T47D (cell line): ENCODE measurements at places on chromosomes 2 and 18.

DNA sequence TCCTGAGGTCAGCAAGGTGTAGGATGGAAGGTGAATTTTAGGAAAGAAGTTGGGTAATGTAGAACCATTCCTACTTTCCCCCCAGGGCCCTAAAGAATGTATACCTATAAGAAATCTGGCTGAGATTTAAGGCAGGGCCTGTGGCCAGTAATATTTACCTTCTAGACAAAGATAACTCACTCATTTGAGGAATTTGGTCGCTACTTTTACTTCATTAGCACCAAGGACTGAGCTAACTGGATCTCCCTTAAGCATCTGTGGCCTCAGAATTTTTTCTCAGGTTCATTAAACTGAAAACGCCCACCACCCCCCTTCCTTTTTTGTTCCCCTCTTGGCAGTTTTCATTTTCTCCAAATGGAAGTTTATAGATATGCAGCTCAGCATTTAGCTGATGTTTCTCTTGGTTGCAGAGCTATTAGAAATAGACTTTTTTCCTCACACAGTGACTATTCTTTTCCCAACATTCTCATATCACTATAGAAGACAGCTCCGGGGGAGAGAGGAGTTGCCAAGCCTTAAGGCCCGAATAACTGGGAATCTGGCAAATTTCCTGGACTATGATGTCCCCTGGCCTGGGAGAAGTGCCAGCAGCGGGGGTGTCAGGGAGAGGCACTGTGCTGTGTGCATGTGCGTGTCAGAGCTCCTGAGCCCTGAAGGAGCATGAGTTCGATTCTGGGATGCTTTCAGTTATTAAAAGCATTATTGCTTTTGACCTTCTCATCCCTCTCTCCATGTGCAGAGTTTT lies 310.9 kb downstream of the PRKCE start:
- DNase-seq = peak; percentile 57

DNA sequence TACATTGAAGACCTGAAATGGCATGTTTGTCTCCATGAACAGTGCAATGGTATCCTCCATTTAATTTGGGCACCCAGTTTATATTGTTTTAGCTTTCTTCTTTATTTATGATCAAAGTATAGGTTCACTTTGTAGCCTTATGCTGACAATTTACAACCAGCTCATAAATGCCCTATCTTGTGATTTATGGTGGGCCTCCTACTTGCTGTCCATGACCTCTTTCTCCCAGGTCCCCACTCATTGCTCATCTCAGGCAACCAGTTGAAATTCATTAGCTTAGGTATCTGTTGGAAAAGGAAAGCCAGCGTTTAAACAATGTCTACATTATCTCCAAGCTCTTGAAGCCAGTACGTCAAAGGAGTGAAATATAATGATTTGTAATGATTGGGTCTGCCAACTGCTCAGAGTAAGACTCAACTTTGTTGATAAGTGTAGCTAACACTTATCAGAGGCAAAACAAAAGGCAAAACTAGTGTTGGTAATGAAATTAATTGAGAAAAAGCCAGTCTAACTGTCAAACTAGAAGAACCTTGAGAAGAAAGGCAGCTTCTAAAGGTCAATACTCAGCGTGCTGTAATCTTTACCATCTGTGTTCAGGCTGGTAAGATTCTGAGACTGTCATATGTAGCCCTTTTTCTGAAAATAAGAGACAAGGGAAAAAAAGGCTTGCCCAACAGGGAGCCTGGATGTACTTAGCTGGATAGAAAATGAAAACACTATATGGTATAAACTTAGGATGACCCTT lies 695.9 kb downstream of the EPHA4 start:
- DNase-seq = no peak

DNA sequence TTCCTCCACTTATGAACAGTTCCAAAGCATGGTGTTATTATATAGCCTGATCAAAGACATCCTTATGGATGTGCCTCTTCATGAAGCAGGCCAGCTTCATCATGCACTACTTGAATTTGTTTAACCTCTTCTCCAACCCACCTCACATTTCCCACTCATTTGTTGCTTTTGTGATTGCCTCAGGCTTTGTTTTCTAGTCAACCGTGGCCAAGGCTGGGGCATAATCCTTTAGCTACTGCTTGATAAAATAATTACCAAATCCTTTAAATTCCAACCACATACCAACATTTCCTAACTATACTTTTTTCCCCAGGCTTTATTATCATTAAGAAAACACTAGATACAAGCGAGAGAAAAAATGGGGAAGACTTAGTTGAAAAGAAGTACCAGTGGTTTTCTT lies 39.6 kb upstream of the SCN1A start:
- DNase-seq = no peak

- DNase-seq = peak; percentile 61
Measured at GRCh38 chr2:56130463-56131070, 53.2 kb upstream of the CCDC85A start.

GRCh38 chr2:16318051-16318450 lies 347.6 kb downstream of the CYRIA start:
- DNase-seq = no peak

- peak; percentile 16 for DNase-seq
Measured at GRCh38 chr2:58449286-58450010, 208.3 kb upstream of the FANCL start.

DNA sequence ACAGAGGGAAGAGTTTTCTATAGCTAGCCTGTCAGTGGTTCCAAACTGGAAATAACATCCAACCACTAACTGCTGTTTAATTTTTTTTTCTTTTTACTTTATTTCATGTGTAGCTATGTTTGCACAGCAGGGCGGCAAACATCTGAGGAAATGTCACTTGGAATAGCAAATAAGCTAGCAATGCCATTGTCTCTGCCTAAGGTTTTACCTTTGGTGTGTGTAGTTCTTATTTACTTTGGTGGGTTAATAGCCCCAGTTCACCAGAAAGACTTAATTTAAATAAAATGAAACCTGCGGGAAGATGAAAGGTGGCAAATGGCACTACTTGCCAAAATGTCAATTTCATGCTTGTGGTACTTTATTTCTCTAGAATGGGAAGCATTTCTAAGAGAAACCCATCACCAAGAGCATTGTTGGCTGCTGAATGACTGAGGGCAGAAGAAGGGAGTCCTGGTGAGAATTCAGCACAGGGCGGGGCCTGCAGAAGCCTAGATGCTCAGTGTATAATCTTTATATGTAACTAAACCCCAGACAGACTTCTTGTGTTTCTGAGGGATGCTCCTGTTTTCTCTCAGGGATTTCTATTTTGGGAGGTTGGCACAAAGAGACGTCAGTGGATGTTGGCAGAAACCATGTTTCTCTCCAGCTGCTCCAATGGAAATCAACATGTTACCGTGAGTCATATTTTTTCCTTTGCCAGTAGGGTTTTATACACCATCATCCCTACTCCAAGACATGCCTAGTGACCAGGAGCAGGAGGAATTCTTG lies 300.4 kb upstream of the NT5C1B start:
- no peak for DNase-seq

- no peak for DNase-seq
Measured at GRCh38 chr2:30159766-30160165, 13.0 kb downstream of the YPEL5 start.

DNA sequence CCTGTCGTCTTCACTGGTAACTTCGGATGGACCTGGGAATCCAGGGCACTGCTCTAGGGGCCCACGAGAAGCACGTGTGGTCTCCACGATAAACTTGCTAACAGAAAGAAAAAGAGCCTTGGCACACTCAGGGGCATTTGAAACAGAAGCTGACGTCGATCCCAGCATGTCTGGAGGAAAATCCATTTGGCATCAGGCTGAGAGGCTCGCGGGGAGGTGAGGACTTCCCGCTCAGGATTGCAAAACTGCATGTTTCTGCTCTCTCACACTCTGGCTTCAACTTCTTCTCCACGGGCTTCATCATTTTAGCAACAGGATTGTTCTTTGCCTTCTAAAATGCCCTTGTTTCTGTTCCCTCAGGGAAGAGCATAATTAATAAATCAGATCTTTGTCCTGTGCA lies 181.7 kb upstream of the COPS8 start:
- DNase-seq = no peak

- no peak for DNase-seq
Measured at GRCh38 chr2:71884303-71885042, 263.2 kb downstream of the CYP26B1 start.

DNA sequence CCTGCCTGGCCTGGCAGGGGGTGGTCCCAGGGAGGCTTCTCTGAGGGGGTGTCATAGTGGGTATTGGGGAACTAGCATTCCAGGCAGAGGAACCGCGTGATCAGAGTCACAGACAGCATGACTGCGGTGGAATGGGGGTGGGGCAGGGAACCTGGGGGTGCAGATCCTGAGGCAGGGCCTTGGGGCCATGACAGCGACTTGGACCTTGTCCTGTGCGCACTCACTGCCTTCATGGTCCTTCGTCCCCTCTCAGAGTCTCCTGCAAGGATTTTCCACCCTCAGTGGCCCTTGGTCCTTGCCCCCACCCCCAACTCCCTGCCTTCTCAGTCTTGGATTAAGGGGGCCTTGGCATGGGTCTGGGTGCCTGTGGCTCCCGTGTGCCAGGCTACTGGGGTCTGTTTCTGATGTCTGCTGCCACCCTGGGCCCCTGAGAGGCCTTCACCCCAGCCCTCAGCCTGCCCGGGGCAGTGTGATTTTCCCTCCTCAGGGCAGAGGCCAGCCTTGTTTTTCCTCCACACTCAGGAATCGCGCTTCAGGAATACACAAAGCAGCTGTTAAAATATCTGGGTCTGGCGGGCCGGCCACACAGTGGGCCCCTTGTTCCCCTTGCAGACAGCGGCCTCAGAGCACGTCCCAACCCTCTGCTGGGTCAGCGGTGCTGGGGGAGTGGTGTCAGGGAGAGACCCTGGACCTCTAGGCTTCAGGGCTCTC lies 51.6 kb downstream of the GLI2 start:
- DNase-seq = no peak
